PC-3 (cell line): ENCODE measurements at places on chromosomes 1 and 21. TPM values are rescaled to one million over a fixed set of nuclear protein-coding genes. Genes with fewer than 3 reads are reported as not detected.

Gene SPATA17
- 3.3 and 3.8 TPM in 2 replicates for total RNA-seq

Gene CLCA4
- total RNA-seq, result not detected in 2 replicates

Gene CNTN2
- 0.07 and 0.12 TPM in 2 replicates for total RNA-seq

DNA sequence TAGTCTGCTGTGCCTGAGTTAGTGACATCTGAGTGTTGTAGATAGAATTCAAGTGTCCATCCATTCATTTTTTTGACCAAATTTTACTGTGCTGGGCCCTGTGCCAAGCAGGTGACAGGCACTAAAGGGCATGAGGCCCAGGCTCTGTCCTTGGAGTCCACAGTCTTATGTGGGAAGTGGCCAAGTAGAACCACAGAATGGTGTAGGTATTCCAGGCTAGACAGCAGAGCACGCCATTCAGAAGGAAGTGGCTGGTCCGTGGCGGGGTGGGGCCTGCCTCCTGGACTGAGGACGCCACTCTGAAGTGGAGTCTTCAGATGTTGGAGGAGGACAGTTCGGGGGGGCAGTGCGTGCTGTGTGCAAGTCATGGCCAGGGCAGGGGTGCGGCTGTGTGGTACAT, 68.9 kb upstream of the ACTL8 start:
- H3K27me3 ChIP-seq, result no peaks in the 10 kb centered on the region
- DNase-seq, result no peak
- no peaks in the 10 kb centered on the region for H3K4me1 ChIP-seq
- no peak overlapping the region for H3K27ac ChIP-seq
- no peak overlapping the region for H3K4me3 ChIP-seq
- no peaks in the 10 kb centered on the region for H3K36me3 ChIP-seq

DNA sequence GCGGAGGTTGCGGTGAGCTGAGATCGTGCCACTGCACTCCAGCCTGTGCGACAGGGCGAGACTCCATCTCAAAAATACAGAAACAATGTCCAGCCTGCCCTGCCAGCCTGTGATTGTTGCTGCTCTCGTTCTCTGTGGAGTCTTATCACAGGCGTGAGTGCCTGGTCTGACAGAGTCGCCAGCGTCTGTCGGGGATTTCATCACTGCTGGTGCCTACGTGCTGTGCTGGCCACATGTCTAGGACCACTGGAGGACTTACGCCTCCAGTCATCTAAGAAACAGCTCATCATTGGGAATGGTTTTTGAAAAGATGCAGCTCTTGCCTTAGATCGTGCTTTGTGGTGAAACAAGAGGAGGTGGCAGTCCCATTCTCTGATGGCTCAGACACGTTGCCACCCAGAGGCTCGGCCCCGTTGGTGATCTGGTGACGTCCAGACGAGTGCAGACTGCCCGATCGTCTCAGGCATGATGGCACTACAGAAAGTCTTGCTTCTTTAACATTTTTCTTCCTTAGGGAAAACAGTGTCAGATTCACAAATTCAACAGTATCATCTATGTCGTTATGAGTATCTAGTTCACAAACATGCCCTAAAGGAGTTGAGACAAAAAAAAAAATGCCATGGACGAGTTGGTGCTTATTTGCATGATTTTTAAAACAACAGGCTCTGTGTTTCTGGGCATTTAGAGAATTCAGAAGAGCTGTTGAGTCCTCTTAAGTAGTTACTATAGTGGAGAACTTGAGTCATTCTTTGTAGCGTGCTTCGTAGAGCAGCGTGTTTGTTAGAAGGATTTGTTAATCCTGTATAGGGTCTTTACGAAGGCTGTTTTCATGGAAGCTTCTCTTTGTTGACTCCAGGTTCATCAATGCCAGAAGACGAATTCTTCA, 47.5 kb downstream of the CBS start:
- H3K27ac ChIP-seq, result no peak overlapping the region
- no peaks in the 10 kb centered on the region for H3K27me3 ChIP-seq
- no peak overlapping the region for H3K4me3 ChIP-seq
- no peaks in the 10 kb centered on the region for H3K4me1 ChIP-seq
- no peak for DNase-seq
